ENCODE measurements at places on chromosomes 1 and 21.

DNA sequence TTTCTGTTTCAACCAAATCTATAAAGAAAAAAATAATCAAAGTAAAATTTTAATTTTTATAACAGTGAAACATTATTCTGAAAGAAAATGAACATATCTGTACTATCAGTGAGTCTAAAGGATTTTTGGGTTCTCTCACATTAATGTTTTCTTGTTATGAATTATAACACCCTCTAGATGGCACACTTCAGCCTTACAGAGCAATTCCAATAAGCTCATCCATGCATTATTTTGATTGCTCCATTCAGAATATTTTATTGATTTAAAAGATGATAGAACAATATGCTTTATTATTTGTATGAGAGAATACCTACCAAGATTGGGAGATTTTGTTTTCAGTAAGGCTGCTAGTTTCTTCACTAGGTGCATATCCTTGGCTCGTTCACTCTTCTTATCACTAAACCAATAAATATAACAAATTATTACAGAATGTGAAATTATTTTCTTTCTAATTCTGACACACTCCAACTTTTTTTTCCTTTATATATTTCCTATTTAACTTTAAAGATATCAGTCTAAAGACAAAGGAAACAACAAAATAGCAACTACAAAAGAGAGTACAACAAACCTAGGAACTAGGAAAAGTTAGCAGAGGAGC is 82.4 kb downstream of the RAB3GAP2 start:
- peaks cover 23% of the 10 kb centered on the region for H3K36me3 ChIP-seq
- DNase-seq: no peak
- no peak overlapping the region for H3K27ac ChIP-seq
- H3K4me1 ChIP-seq: no peaks in the 10 kb centered on the region

DNA sequence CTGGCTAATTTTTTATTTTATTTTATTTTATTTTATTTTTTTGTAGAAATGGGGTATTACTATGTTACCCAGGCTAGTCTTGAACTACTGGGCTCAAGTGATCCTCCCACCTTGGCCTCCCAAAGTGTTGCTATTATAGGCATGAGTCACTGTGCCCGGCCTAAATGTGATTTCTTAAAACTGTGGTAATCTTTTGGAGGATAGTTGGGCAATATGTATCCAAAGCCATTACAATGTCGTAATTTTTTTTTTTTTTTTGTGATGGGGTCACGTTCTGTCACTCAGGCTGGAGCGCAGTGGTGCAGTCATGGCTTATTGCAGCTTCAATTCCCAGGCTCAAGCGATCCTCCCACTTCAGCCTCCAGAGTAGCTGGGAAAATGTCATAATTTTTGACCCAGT is 14.2 kb downstream of the ETV3L start:
- no peak overlapping the region for H3K4me3 ChIP-seq
- no peak overlapping the region for H3K27ac ChIP-seq
- no peaks in the 10 kb centered on the region for H3K4me1 ChIP-seq
- DNase-seq: no peak

DNA sequence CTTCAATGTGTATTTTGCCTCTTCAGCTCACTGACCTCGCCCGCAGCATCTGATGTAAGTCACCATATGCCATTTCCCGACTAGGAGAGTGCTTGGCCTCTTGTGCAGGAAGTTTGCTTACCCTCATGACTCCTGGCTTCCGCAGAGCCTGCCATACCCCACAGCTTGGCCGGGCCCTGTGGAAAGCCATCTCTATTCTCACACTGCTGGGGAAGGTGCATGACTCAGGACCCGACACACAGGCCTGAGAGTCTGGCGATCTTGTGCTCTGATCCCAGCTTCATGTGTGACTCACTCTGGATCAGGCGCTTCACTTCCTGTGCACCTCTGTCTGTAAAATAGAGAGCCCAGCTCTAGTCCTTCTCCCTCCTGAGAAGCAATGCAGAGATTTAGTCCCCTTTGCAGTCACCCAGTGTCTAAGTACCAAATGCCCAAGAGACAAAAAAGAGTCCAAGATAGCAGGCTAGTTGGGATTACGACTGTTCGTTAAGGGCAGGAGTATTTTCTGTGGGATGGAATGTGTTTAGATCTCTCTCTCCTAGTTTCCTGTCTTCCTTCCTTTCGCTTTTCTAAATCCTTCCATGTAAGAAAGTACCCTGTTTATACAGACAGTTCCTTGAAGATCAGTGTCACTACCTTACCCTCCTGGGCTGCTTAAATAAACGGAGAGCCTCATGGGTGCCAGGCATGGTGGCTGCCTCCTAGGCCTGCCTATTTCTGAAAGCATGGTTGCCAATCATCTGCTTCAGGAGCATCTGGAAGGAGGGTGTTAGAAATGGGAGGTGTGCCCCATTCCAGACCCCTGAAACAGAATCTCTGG is 62.8 kb upstream of the KIF26B start:
- no peak overlapping the region for H3K4me3 ChIP-seq
- H3K4me1 ChIP-seq: no peaks in the 10 kb centered on the region
- H3K36me3 ChIP-seq: peaks cover 3% of the 10 kb centered on the region
- DNase-seq: no peak

DNA sequence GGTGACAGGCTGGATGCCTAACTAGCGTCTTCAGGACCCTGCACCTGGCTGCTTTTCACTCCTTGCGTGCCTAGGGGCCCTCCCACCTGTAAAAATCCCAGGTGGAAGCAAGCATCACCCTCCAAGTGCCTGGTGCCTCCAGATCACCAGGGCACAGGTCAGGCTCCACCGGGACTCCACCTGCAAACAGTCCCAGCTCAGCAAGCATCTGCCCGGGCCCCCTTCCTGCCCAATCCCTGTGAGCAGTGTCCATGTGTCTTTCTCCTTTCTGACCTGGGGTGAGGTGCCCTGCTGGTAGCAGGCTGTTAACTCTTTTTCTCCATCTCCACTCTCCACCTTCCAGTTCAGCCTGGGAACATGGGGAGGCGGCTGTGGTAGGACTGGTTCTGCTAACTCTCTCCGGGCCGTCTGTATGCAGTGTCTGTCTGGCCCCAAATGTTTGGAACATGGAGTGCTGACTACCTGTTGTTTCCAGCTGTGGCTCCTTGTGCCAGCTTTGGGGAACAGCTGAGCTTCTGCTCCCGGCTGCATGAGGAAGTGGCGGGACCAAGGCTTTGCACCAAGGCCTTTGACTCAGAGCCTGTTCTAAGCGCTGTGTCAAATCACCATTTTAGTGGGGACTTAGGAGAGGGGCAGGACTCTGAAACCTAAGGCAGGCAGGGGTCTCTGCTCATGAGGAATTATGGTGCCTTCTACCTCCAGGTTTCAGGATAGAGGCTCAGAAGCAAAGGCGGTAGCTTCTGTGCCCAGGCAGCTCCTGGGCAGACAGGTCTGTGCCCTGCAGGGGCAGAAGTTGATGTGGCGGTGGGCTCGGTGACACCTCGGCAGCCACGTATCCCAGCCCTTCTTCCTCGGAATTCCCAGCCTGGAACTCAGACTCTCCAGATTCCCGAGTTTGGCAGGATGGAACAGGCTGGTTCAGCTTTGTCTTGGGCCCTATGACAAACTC is 5.5 kb downstream of the GPR137B start:
- peaks cover 4% of the 10 kb centered on the region for H3K36me3 ChIP-seq
- H3K27ac ChIP-seq: no peak overlapping the region
- H3K4me1 ChIP-seq: peaks cover 13% of the 10 kb centered on the region
- DNase-seq: no peak
- H3K4me3 ChIP-seq: no peak overlapping the region
- peaks cover 33% of the 10 kb centered on the region for H3K27me3 ChIP-seq

GRCh38 chr21:34022627-34023335 is 50.6 kb upstream of the MRPS6 start:
- no peak overlapping the region for H3K27ac ChIP-seq
- no peak overlapping the region for H3K4me3 ChIP-seq
- no peaks in the 10 kb centered on the region for H3K27me3 ChIP-seq
- H3K36me3 ChIP-seq: no peaks in the 10 kb centered on the region

GRCh38 chr1:22488319-22488718 is 36.7 kb downstream of the ZBTB40 start:
- DNase-seq: no peak
- no peaks in the 10 kb centered on the region for H3K27me3 ChIP-seq
- peaks cover 9% of the 10 kb centered on the region for H3K4me1 ChIP-seq
- H3K27ac ChIP-seq: no peak overlapping the region
- no peak overlapping the region for H3K4me3 ChIP-seq

DNA sequence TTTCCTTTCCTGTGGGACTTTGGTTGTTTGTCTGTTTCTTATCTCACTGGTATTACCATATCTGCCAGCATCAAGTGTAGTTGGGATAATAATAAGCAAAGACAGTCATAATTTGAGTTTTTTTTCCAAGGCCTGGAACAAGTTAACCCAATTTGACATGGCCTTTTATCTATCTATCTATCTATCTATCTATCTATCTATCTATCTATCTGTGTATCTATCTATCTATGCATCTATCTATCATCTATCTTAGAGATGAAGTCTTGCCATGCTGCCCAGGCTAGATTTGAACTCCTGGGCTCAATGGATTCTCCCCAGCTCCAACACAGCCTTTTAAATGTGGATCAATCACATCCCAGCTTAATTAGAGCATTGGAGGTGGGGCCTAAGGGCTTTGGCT is 174.1 kb upstream of the CSF3R start:
- no peak overlapping the region for H3K27ac ChIP-seq
- H3K4me3 ChIP-seq: no peak overlapping the region
- H3K4me1 ChIP-seq: no peaks in the 10 kb centered on the region
- DNase-seq: no peak

DNA sequence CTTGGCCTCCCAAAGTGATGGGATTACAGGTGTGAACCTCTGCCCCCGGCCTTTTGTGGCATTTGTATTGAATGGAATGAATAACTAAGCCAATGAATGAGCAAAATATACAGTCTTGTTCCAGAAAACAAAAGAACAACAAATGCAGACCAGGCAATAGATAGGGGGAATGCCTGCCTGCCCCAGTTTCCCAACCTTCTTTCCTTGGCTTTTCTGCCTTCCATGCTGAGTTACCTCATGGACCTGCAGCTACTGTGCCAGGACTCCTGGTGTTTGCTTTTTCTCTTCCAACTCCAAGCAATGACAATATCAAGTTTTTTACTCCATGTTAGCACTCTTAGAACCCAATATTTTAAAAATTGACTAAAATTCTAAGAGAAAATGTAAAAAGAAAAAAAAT is 58.6 kb upstream of the BACH1 start:
- H3K36me3 ChIP-seq: no peaks in the 10 kb centered on the region
- peaks cover 34% of the 10 kb centered on the region for H3K4me1 ChIP-seq
- no peak overlapping the region for H3K4me3 ChIP-seq
- H3K27me3 ChIP-seq: no peaks in the 10 kb centered on the region
- H3K27ac ChIP-seq: no peak overlapping the region

DNA sequence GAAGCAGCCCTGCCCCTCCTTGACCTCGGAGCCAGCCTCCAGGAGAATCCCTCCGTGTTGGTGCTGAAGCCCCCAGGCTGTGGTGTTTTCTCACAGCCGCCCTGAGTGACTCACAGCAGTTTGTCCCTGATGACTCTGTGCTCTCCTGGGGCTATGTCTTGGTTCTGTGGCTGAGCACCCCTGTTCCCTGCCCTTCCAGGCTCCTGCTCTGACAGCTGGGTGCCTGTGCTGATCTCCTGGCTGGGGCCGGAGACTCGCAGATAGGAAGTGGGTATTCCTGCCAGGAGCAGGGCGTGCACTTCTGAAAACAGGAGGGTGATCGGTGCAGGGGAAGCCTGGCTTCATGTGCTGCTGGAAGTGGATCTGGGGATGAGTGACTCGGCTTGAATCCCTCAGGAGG is 34.5 kb downstream of the POFUT2 start:
- no peak overlapping the region for H3K4me3 ChIP-seq
- H3K36me3 ChIP-seq: peaks cover 3% of the 10 kb centered on the region

DNA sequence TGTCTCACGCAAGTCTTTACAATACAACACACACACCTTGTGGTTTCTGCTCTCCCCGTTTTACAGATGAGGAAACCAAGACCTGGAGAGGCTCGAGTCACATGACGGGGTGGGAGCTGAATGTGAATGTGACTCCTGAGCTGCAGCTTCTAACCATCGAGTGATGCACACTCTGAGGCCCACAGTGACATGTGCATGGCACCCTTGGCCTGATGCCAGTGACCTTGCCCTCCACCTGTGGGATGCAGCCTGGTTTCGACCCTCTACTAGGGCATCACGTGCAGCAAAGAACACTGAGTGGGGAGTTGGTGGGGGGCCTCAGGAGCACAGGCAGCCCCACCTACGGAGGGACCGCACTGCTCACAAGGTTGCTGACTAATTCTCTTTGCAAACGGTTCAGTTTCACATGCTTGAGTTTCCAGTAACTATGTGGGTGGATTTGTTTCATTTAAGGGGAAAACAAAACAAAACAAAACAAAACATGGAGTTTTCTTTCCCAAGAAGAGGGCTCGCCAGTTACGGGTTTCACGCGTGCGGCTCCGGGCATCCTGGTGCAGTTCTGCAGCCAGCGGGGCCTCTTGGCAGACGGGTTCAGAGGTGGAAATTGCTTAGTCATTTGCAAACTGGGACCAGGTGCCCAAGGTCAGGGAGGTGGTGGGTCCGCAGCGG is 22.9 kb downstream of the SPSB1 start:
- no peak for DNase-seq
- H3K27ac ChIP-seq: no peak overlapping the region
- no peaks in the 10 kb centered on the region for H3K27me3 ChIP-seq
- H3K4me1 ChIP-seq: peaks cover 15% of the 10 kb centered on the region

DNA sequence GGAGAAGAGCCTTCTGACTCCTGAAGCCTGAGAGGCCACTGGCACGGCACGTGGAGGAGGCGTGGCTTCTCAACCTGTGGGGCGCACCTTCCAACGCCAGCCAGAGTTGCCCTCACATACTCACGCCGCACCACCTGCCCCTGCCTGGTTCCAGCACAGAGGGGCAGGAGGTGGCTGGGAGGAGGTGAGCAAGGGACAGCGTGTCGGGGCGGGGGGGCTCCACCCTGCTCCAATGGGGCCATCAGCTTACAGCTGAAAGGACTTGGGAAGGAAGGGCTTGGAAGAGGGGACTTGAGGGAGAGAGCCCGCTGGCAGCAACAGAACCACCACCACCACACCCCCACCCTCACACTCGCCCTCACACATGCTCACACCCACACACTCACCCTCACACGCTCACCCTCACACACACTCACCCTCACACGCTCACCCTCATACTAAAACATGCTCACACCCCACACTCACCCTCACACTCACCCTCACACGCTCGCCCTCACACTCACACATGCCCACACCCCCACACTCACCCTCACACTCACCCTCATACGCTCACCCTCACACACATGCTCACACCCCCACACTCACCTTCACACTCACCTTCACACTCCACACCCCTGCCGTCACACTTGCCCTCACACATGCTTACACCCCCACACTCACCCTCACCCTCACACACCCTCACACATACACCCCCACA is 41.6 kb upstream of the EDN2 start:
- DNase-seq: no peak
- no peaks in the 10 kb centered on the region for H3K27me3 ChIP-seq
- H3K36me3 ChIP-seq: peaks cover 12% of the 10 kb centered on the region
- peaks cover 35% of the 10 kb centered on the region for H3K4me1 ChIP-seq
